Stimulated activated CD4-positive, alpha-beta T cell treated with anti-CD3 and anti-CD28 coated beads, TNF-alpha, amount 100 ng/mL, for 4 hours (primary cell): ENCODE measurements at places on chromosomes 6 and 20.

DNA sequence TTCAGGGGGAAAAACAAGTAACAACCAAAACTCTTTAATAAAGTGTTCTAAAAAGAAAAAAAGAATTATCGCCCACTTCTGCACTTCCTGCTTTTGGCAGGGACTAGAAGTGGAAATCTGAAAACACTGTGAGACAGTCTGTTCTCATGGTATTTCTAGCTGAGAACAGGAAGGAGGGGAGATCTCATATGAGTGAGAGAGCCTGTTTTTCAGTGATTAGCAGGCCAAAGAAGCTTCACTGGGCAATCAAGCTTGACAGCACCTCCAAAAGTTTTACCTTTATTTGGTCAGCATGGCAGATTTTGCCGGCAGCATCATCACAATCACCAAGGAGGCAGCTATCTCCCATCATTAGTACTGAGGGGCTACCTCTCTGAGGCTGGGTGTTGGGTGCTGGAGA, 79.5 kb upstream of the ATXN1 start:
- no peak for DNase-seq

GRCh38 chr6:149454346-149454848, 30.4 kb downstream of the ZC3H12D start:
- DNase-seq = no peak

DNA sequence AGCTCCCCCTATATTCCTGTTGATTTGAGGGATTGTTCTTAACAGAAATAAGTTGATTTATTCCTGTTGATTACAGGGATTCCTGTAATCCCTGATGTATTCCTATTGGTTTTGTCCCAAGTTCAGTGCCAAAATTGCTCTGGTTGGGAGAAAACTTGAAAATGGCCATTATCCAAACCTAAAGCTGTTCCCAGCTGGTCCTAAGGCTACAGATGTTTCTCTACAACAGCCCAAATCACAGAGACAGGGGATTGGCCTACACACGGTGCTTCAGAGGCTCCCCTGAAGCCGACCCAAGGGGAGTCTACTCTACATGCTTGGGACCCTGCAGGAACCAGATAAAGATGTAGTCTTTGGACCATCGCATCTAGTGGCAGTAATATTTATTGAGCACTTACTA, 99.0 kb upstream of the AKAP12 start:
- no peak for DNase-seq

DNA sequence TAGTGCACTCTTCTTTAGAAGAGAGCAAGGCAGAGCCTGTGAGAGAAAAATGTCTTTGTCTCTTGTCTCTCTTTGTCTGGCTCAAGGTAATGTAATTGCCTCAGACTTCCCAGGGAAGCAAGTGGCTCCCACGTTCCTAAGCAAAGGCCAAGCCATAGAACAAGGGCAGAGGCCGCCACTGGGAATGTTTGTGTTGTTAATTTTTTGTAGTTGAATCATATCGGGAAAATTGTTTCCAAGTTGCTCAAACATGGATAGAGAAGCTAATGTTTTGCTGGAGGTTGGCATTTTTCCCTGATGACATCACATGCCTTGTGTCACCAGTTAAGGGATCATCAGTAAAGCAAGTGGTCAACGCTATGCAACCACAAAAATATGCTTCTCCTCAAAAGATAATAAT, 211.5 kb upstream of the FOXA2 start:
- DNase-seq = no peak

GRCh38 chr6:24979176-24979575, 43.4 kb upstream of the RIPOR2 start:
- DNase-seq = no peak

DNA sequence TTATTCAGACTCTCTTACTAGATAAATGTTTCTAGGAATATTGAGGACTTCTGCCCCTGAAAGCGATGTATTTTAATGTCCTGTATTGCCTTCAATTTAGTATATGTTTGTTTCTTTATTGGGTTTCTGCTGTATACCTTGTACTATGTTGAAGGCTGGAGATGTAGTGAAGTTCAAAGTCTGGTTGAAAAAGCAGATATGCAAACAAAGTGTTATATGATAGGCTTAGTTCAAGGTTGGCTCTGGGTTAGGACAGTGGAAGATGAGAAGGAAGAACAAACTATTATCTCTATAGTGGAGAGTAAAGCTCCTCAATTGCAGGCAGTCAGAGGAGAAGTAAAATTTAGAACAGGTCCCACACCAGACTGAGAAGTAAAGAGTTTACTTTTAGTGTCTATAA, 36.3 kb upstream of the ADGRG6 start:
- no peak for DNase-seq

- no peak for DNase-seq
Observed at GRCh38 chr20:62161347-62161746, 17.8 kb downstream of the SS18L1 start.

GRCh38 chr20:57495978-57496377, 29.0 kb downstream of the CTCFL start:
- DNase-seq = no peak

- no peak for DNase-seq
Observed at GRCh38 chr6:44804546-44805159, 417.1 kb downstream of the CDC5L start.

DNA sequence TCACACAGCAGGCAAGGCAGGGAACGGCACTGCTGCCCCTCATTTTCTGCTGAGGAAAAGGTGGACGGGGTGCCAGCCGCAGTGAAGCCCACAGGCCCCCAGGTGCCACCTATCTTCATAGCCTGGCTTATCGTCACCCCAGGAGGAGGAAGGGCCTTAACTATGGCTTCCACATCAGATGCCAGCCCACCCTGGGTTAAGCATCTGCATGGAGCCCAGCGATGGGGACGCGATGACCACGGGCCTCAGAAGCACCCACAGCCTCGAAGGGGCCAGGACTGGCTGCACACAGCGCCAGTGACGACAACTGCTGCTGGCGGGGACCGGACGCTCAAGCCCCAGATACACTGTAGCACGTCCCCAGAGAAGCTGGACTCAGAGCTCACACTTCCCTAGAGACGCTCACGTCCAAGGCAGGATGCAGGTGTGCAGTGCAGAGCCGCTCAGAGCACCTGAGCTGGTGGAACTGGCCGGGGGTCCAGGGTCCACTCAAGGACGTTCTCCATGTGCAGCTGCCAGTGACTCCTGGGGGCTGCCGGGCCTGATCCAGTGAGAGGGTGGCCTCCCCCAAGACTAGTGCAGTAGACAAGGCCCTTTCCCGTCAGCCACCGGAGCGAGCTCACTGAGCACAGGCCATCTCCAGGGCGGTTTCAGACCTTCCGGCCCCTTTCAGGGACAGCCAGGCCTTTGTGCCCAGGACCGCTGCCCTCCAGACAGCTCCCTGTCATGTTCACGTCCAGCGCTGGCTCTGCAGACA, 83.0 kb downstream of the YTHDF1 start:
- no peak for DNase-seq

- no peak for DNase-seq
Observed at GRCh38 chr20:20641783-20642182, 70.7 kb downstream of the RALGAPA2 start.

GRCh38 chr6:44023586-44024454, 103.4 kb downstream of the MRPL14 start:
- DNase-seq = no peak

- no peak for DNase-seq
Observed at GRCh38 chr20:61912665-61913422, 152.8 kb downstream of the TAF4 start.

DNA sequence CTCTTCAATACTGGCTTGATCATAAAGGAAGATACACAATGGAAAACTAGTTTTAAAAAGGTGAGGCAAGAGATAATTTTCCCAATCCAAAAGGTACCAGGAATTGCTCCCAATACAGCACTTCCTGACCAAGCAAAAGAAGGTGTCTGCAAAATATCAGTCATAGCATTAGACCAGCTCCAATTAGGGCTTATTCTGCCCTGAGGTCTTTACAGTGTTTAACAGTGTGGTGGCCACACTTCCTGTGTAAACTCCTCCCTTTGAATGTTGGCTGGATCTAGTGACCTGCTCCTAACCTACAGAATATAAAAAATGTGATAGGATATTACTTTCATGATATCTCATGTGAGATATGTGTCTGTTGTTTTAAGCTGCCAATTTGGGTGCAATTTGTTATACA, 57.1 kb upstream of the BTN3A2 start:
- DNase-seq = no peak

DNA sequence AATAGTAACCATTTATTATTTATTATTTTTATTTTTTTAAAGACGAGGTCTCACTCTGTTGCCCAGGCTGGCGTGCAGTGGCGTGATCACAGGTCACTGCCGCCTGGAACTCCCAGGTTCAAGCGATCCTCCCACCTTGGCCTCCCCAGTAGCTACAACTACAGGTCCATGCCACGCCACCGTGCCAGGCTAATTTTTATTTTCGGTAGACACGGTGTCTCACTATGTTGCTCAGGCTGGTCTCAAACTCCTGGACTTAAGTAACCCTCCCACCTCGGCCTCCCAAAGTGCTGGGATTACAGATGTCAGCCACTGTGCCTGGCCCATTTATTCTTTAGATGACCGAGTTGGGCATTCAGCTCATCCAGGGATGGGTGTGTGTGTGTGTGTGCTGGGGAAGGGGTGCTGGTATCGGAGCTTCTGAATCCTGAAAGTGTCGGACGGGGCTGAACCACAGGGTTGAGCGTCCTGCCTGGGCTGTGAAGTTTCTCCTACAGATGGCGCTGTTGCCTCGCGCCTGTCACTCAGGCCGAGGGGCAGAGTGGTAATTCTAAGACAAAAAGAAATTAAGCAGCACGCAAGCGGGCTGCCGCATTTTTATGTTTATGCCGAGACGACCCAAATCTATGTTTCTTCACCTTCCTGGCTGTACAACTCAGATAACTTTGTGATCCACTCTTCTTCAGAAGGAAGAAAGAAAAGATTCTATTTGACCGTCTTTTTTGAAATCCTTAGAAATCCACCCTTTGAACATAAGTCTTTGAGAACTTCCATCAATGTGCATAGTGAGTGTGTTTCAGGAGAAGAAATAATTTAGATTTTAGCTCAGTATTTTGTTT, 252.8 kb downstream of the CDH26 start:
- no peak for DNase-seq

- no peak for DNase-seq
Observed at GRCh38 chr6:47165918-47166317, 123.8 kb upstream of the ADGRF1 start.

DNA sequence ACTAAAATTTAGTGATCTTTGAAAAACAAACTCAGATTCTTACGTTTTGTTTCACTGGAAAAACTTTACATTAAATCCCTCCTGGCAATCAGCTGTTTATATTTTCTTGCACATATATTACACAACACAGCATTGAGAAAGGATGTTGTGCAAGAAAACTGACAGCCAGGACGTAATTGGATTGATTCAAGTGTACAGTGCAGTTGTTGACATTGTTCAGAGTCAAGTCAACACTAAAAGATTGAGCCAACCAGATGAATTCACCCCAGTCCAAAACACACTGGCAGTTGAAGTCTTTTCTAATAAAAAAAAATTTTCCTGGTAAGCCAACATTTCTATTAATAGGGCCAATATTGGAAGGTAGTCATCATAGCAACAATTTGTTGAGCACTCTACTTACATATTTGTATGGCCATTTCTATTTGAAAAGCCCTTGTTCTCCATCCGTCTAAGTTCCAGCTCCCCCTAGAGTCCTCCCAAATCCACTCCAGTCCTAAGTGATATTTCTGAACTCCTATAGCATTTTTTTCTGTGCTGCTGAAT, 20.9 kb upstream of the VNN1 start:
- DNase-seq = no peak

GRCh38 chr20:57828696-57829095, 118.9 kb upstream of the PMEPA1 start:
- no peak for DNase-seq

DNA sequence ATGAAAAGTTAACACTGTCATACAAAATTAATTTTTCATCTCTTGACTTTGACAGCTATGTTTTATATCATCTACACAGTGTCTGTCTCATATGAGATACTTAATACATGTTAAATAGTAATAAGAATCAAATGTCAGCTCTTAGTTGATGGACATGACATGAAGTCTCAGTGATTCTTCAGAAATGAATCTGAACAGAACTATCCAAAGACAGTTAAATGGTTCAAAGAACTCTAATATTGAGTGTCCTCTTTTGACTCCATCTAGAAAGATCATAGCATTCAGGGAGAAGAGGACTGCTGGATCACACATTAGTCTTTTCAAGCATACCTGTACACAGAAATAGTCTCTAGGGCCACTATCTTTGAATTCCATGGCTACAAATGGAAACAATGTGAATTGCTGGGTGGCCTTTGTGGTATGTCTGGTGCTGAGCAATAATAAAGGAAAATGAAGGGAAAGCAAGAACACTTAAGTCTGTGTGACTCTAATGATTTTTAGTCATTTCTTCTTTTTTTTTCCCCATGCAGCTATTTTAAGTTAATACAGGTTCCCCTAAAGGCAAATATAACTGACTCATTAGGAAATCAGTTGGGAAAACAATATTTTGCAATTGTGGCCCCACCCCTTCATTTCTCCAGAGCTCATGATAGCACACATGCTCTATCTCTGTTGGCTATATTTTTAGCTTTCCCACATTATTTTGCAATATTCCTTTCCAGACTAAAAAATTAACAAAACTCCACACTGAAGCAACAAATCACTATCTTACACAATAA, 367.5 kb downstream of the GRIK2 start:
- no peak for DNase-seq

GRCh38 chr6:157514659-157515496, 133.9 kb downstream of the ZDHHC14 start:
- no peak for DNase-seq

GRCh38 chr6:32427934-32428474, 11.7 kb upstream of the HLA-DRA start:
- no peak for DNase-seq

DNA sequence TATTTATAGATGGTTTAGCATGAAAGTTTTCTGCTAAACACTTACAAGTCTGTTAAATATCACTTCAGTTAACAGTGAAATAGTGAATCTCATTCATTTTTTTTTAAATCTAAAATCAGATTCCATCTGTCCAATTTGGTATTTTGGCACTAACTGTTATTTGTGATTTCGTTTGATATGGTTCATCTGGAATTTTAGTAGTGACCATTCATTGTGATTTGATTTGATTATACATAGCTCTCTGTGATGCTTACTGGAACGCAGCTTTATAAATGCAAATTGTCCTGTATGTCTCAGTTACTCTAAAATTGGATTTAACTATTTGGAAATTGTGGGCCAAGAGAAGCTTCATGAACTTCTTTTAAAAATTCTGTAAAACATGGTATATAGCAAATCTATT, 571.5 kb downstream of the EYS start:
- no peak for DNase-seq

GRCh38 chr6:137044366-137045221, at the start of gene IL20RA:
IL20RA (minus strand) TSS chr6:137044965; CDS start chr6:137044728, 237 bp downstream.
- DNase-seq = no peak
